Naive thymus-derived CD8-positive, alpha-beta T cell (primary cell): ENCODE measurements at places on chromosomes 7 and 10. TPM values are rescaled to one million over a fixed set of nuclear protein-coding genes. Genes with fewer than 3 reads are reported as not detected.

WEE2 gene
- total RNA-seq, result not detected

METTL27 gene
- total RNA-seq, result 4.4 TPM

SEMA3D gene
- total RNA-seq, result not detected

HABP2 gene
- total RNA-seq, result not detected

RPEL1 gene
- total RNA-seq, result not detected

GRM8 gene
- not detected for total RNA-seq

PAX2 gene
- not detected for total RNA-seq

AS3MT gene
- total RNA-seq, result 2.5 TPM

ATRNL1 gene
- total RNA-seq, result not detected

GPNMB gene
- total RNA-seq, result 5.9 TPM

ZP3 gene
- 3.2 TPM for total RNA-seq

SPDYE2B gene
- not detected for total RNA-seq

TUBAL3 gene
- not detected for total RNA-seq

ADAM8 gene
- 8.5 TPM for total RNA-seq

HYAL4 gene
- not detected for total RNA-seq

CCDC71L gene
- 15.8 TPM for total RNA-seq

IFIT2 gene
- 7.0 TPM for total RNA-seq

LRRC17 gene
- 0.60 TPM for total RNA-seq

CAMK1D gene
- total RNA-seq, result 18.5 TPM
